ENCODE measurements at places on chromosomes 3 and 15.
A peak's percentile ranks its signal among the peaks of the same experiment; 100 is the strongest.

GRCh38 chr15:41892621-41893421, 1.0 kb downstream of the SPTBN5 start:
- DNase-seq = no peak

DNA sequence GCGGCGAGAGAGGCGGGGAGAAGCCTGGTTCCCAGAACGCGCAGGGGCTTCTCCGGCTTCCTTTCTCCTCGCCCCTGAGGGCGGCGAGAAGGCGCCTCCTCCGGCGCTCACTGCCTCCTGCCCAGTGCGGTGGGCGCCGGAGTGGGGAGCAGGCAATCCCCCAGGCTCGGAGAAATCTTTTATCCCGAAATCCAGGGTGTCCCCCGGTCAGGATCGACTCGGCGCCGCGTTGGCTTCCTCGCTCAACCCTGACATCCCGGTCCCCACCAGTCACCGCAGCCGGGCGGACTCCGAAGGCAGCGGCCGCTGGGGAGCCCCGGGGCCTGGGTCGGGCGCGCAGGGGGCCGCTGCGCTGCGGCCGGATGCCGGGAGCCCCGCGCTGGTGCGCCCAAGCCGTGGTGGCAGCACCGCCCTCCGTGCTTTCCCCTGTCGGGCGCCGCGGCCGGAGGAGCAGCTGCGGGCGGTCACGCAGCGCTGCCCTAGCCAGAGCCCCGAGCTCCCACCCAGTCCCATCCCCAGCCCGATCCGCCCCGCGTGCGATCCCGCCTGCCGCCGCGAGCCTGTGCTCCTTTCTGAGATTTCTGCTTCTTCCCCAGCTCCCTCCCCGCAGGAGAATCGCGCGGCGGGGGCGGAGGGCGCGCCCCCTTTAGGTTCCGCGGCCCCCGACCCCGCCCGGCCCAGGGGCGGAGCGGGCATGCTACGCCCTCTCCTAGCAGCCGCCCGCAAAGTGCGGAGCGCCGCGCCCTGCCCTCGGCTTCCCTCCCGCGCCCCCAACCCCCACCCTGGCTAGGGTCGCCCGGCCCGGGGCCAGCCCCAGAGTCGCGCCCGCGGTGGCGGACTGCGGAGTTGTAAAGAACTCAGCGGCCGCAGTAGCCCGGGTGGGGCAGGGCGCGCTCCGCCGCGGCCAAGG, 683 bp upstream of the CACNA2D3 start:
- no peak for DNase-seq

DNA sequence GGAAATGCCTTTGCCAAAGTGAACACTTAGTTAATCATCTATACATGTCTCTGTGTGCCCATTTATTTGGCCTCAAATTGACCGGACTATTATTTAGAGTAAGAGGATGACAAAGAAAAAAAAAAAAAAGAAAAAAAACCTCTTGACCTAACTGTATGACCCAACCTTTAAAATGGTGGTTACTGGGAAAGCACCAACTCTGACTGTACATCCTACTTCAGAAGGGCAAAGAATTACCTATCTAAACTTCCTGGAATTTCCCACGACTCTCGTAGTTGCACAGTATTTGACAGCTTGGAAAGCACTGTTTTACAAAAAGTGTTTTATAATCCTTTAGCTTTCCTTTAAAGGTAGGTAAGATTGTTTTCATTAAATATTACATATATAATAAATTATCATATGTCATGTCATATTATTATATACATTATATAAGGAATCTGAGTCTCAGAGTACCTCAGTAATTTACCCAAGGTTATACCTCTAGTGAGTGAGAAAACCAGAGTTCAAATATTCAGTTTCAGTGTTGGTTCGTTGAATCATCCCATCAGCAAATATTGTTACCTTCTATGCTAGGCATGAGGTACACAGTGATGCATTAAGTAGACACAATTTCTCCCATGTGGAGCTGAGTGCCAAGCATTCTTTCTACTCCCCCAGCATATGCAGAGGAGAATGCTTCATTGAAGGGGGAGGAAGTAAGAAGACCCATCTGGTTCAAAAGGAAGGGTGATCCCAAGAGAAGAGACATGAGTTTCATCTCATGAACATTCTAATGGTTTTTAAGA, 5.0 kb downstream of the BCL2A1 start:
- no peak for DNase-seq

GRCh38 chr3:89216016-89216739, 108.8 kb downstream of the EPHA3 start:
- DNase-seq = no peak

- no peak for DNase-seq
Measured at GRCh38 chr15:74397239-74398068, 30.0 kb upstream of the CYP11A1 start.

- peak; percentile 36 for DNase-seq
Measured at GRCh38 chr15:90097475-90097874, 4.8 kb downstream of the IDH2 start.

GRCh38 chr3:155496206-155496605, 202.7 kb upstream of the STRIT1 start:
- DNase-seq = no peak

DNA sequence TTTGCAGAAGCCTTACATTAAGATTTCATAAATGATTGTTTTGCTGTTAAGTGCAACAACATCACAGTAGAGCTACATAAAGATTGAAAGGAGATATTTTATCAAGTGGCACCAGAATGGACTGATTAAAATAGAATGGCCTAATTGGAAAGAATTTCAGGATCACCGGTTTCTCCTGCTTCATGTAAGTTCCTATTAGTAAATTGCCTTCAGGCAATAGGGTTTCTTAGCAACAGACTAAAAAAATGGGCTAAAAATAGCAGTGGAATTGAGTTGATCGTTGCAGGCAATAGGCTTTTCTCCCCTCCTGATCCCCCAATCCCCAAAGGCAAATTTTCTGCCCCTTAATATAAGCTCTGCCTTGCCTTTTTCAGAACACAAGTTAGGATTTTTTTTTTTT, 917 bp downstream of the LNP1 start:
- DNase-seq = no peak

DNA sequence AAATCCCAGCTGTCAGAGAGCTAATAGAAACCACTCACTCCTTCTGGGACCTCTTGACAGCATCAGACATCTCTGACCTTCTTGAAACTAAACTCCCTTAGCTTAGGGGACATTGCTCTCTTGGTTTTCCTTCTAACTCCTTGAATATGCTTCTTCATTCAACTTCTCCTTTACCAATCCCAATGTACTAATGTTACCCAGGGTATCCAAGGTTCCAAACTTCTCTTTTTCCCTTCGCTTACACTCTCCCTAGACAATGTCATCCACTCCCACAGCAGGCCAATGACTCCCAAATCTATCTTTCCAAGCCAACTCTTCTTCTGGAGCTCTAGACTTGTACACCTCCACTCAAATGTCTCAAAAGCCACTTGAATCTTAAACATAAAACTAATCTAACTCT, 14.6 kb downstream of the HEXA start:
- no peak for DNase-seq

DNA sequence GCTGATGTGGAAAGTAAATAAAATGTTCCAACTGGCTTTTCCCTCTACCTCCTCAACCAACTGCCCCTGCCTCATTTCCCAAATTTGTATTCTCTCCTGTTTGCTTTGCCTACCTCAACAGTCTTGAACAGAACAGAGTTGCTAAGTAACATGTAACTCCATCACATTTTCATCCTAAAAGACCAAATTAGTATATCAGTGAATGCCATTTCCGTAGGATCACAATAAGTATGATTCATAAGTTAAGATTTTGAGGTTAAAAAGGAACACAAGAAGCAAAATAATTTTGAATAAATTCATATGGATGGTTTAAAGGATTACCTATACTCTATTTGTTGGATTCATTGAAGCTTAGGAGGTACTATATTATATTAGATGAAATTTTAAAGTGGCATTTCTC, 154.9 kb downstream of the ECT2 start:
- no peak for DNase-seq

GRCh38 chr3:137035631-137036030, 77.8 kb downstream of the IL20RB start:
- no peak for DNase-seq

GRCh38 chr15:95175914-95176658, 944.7 kb downstream of the MCTP2 start:
- DNase-seq = no peak

- peak; percentile 95 for DNase-seq
Measured at GRCh38 chr15:89430530-89431341, 65.6 kb downstream of the RHCG start.

GRCh38 chr15:33720952-33721351, 247.3 kb upstream of the CHRM5 start:
- DNase-seq = no peak

DNA sequence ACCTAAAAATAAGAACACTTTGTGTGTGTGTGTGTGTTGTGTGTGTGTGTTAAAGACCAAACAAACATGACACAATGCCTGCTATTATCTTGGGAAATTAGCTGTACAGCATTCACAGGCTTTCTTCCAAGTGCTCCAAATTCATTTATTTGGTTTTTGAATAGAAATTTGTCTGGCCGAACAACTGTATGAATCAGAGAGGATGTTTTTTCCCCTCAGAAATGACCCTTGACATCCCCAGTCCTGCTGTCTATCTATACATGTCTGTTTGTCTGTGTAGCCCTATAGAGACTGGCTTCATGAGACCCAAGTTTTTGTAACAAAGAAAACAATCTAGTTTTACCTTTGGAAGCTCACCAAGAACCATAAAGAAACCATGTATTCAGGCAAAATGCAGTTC, 549.8 kb downstream of the NSUN3 start:
- DNase-seq = no peak

GRCh38 chr3:106530367-106530766, 661.6 kb upstream of the CBLB start:
- no peak for DNase-seq

DNA sequence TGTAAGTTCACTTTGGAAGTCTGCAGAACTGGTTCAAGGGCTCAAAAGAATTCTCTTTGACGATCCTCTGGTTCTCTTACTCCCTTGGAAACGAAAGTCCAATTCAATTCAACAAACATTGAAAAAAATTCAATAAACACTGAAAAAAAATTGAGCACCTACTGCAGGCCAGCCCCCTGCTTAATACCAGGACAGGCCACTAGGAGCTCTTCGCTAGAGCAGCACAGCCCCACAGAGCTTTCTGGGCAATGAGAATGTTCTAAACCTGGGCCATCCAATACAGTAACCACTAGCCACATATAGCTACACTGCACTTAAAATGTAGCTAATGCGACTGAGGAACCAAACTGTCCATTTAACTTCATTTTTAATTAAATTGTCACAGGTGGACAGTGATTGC, 50.4 kb upstream of the DCLK3 start:
- DNase-seq = no peak

DNA sequence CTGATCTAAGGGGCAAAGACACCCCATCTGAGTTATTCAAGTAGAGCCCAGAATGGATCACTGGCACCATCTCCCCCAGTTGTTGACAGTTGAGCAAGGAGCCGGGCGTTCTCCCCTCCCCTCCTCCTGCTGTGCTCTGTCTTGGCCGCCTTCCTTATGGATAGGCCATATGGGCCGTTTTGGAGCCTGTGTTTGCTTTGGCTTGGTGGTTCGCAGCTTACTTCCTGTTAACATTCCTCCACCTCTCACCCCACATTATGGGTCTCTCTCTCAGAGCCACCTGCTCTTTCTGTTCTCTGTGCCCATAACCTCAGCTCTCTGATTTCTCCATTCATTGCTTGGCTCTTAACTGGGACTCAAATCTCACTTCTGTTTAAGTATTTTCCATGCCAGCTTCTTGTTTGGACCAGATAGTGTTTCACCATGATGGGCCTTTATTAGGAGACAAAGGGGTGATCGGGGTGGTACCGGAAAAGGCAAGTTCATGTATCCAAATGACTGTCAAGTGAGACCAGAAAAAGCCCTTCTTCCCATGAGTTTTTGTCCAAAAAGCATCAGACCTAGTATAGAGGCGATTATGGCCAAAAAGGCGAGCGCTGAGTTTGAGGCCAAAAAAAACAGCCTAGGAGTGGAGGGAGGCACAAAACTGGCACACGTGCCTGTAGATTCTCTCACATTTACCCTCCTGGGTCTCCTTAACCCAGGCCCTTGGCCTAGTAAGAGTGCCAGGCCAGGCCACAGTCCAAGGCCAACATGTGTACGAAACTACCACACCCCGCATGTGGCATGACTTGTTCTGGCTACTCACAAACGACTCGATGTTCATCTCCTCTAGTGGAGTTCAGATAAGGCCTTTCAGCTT, 62.6 kb downstream of the DUT start:
- DNase-seq = no peak

DNA sequence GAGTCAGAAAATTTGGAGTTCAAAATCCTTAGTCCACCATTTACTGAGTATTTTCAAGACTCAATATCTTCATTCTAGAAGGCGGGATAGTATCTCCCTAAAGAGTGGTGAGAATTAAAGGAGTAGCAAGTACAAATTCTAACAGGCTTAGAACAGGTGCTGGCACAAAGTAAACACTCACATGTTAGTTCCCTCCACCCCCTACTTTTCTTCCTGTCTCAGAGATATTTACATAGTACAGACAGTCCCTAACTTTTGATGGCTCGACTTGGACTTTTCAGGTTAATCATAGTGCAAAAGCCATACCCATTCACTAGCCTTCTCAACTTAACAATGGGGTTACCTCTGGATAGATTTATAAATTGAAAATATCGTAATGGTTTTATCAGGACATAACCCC, 476.2 kb upstream of the RASGRP1 start:
- DNase-seq = no peak

GRCh38 chr3:144121661-144122060, 150.0 kb downstream of the DIPK2A start:
- no peak for DNase-seq

DNA sequence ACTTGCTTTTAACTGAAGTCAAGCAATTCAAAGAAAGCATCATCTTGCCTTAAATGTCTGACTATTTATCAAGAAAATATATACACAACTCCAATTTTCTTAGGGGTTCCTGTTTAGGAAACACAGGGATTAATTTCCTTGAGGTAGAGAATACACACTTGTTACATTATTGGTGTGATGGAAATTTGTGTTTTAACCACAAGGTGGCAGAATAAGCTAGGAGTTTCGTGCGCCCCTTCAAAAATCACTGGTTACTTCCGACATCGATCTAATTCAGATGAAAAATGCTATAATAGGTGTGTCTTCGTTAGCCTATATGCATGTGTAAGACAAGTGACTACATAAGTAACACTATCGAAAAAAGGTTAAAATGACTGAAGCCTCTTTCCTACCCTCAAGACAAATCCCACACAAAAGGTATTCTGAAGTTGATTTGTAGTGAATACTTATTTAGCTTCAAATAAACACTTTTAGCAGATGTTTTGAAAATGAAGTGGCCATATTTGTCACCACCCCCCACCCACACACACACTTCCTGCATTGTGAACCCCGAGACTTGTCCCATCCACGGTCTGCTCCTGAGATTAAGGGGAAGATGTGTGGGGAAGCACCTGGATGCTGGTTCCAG, 246.5 kb downstream of the ROBO1 start:
- no peak for DNase-seq

GRCh38 chr3:39529577-39529976, 62.1 kb downstream of the MOBP start:
- no peak for DNase-seq

- no peak for DNase-seq
Measured at GRCh38 chr3:4429648-4430350, 37.3 kb downstream of the SUMF1 start.

GRCh38 chr15:52622791-52623190, 54.0 kb upstream of the ARPP19 start:
- no peak for DNase-seq

- no peak for DNase-seq
Measured at GRCh38 chr15:57213862-57214261, 162.4 kb upstream of the CGNL1 start.

GRCh38 chr15:87938031-87938430, 318.5 kb downstream of the NTRK3 start:
- no peak for DNase-seq

- DNase-seq = no peak
Measured at GRCh38 chr3:44041726-44042125, 200.0 kb upstream of the TOPAZ1 start.

Measured in stimulated activated CD4-positive, alpha-beta T cell treated with anti-CD3 and anti-CD28 coated beads, Interleukin-4, amount 100 ng/mL, for 4 hours (primary cell).